ENCODE measurements at places on chromosomes 4 and X.

DNA sequence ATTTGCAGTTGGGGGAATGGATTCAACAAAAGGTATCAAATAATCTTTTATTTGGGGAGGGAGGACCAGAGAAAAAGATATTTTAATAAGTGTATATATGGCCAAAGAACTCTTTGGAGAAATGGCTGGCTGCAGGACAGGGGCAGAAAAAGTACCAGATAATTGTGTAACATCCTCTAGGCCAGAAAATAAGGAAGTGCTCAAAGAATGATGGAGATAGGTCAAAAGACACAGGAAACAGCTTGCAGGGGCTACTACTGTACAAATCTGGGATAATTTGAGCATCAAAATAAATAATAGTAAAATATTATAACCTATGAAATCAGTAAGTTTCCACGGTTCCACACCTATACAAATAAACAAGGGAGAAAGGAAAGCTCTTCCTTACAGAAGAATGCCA is 34.8 kb downstream of the KLHL5 start:
- peak; percentile 52 for DNase-seq

DNA sequence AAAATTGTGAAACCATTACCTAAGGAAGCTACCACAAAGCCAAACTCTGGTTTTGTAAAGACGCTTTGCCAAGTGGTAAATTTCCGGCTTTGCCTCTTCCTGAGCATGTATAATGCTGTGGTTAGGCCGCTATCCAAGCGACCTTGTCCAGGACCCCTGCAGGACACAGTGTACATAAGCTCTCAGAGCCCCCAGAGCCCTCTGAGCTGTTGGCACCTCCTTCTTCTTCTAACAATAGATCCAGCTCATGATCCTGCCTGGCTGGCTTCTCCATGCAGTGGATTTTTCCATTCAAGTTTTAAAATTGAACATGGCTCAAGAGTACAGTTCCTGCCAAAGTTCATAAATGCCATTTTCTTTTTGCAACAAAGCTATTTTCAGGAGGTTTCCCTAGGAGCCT is 326.7 kb downstream of the MAPK10 start:
- DNase-seq = no peak

- DNase-seq = no peak
Measured at GRCh38 chr4:43782391-43782790, 666.2 kb downstream of the KCTD8 start.

DNA sequence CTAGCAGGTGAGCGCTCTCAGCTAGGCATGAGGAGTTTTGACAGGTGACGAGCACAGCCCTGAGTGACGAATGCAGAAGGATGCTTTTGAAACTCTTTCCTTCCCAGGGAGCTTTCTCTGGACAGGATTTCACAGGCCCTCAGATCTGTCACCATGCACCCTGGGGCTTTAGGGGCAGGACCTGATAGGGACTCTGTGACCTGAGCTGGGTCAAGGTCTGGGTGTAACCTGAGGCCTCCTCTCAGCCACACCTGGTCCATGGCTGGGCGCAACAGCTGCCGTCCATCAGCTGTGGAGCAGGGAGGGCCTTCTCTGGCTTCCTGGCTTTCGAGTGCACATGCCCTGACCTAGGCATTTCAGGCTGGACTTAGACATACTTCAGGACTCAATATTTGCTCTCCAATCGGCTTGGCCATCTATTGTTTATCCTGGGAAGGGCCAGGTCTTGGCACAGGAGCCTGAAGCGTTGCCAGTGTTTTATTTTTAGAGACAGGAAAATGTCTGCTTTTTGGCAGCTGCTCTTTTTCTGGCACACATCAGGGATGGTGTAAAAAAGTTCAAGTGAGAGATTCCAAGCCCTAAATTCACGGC is 56.4 kb downstream of the C4orf51 start:
- DNase-seq = no peak

DNA sequence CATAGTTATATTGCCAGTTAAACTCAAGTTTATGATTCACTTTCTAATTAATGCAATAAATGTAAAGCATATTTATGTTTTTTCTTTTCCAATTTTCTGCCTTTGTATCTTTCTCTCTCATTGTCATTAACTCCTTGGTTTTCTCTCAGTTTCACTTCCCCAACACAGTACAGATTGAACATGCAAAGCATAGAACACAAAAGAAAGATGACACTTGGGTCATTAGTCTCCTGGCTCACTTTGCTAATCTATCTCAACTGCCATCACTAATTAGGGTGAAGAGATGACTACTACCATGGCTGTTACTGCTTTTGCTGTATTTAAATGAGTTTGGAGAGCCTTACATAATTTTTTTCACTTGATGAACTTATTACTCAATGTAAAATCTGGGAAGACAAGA is 12.3 kb upstream of the NAA11 start:
- no peak for DNase-seq

DNA sequence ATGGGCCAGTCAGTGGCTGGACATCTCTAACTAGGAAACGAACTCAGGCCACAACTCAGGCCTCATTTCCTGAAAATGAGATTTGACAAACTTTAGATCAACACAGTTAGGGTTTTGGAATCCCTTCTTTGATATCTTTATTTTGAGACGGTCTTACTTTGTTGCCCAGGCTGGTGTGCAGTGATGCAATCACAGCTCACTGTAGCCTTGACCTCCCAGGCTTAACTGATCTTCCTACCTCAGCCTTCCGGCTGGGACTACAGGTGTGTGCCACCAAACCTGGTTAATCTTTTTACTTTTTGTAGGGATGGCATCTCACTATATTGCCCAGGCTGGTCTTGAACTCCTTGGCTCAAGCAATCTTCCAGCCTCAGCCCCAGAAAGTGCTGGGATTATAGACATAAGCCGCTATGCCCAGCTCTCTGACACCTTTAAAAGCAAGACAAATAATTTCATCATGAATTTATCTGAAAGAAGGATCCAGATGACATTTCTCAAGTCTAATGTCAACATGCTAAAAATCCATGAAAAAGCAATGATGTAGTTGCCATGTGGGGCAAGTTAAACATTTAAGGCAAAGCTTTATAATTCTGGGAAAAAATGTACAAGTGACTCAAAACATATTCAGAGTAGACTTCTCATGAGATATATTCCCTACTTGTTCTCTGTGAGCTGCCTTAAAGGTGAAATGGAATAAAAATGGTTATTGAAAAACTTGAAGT is 89.1 kb upstream of the CBR4 start:
- no peak for DNase-seq

- no peak for DNase-seq
Measured at GRCh38 chrX:57178605-57179004, 41.4 kb upstream of the SPIN2A start.

DNA sequence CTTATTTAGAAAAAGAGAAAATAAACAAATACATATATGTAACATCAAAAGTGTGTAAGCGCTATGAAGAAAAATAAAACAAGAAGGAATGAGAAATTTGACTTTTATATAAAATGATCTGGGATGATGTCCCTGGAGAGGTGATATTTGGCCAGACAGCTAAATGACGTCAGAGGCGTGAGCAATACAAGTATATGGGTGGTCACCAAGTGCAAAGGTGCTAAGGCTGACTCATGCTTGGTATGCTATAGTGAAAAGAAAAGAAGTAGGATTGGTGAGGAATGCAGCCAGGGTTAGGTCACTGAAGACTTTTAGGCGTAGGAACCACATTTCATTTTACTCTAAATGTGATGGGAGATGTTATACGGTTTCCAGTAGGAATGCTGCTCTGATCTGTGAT is 1049.1 kb upstream of the TENM3 start:
- DNase-seq = no peak

- DNase-seq = peak; percentile 52
Measured at GRCh38 chrX:67207912-67208311, 335.9 kb upstream of the AR start.

DNA sequence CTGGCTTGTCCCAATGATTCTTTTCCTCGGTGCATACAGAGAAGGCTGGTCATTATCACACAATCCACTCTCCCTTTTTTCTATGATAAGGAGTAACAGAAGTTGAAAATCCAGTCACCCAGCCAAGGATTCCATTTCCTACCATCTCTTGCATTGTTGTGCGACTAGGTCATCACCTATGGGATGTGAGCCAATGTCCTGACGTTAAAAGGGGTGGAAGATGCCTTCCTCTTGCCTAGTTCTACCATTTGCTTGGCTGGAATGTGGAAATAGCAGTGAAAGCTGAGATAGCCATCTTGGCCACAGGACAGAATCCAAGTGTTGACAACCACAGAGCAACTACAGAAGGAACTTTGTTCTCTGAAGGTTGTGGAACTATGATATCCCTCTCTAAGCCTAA is 132.2 kb upstream of the KIT start:
- DNase-seq = no peak

DNA sequence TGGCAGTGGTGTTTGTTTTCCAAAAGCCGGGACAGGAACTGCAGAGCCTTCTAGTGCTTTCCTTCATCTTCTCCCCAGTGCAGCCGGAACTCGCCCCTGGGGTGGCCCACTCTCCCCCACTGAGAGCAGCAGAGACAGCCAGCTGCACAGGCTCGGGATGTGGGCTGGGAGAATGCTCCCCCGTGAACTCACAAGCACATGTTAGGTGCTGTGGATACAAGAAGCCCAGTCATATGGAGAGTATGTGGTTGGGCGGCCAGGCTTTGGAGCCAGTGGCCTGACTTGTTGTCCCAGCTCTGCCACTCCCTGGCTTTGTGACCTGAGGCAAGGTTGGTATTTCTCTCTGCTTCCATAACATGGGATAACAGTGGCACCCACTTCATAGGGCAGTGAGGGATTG is 9.4 kb upstream of the KIAA0232 start:
- no peak for DNase-seq

DNA sequence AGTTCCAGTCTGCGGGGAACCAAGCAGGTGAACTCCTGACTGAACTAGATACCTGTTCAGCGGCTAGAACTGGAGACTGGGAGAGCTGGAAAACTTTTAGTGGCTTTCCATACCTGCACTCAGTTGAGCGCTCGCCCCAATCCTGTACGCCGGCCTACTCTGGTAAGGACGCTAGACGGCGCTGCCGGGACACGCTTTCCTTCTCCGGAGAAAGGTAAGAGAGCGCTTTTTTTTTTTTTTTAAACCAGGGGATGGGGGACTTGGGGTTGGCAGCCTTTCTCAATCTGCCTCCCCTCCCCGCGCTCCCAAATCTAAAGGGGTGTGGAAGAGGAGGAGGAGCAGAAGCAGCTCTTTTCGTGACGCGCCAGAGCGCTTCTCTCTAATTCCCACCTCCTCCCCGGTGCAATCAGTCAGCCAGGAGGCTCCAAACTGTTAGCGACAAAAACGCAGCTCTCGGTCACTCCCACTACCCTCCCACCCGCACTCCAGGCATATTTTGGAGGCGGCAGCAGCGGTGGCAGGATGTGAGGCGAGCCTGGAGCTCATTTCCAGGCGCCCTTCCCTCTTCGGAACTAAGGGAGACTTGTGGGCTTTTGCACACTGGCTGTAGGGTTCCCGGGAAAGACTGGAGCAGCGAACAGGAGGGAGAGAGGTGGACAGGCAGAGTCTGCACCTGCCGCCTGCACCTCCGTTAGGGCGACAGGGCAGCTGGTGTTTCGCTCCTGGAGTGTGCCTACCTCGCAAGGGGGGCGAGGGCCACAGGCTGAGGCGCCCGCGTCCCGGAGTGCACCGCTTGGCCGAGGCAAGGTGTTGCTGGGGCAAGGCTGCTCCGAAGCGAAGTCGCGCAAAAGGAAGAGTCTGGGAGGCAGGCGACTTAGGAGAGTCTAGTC is at the start of gene IL1RAPL2:
IL1RAPL2 (plus strand) TSS at position 409 of the 890 bp plus-strand sequence.
- DNase-seq = no peak

DNA sequence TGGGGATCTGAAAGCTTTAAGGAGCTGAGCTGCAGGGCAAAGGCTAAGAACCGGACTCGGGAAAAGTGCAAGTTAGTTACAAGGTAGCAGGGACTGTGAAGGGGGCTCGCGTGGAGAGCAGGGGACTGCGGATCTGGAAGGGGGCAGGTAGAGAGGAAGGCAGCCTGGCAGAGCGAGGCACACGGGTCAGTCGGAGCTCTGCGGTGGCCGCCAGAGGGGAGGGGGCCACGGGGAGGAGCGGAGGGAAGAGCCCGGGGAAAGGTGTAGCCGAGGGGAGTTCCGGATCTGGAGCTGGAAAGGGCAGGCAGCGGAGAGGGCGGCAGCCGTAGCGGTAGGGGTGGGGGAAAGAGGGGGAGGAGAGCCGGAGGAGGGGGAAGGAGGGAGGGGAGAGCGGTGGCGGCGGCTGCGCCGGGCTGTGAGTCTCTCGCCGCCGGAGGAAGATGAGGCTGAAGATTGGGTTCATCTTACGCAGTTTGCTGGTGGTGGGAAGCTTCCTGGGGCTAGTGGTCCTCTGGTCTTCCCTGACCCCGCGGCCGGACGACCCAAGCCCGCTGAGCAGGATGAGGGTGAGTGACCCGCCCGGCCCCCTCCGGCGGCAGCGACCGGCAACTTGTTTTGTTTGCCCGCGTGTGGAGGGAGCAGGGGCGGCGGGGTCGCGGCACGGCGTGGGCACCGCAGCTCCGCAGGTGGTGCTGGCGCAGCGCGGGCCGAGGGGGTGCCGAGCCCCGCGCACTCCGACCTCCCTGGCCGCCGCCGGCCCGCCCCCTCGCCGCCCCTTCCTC is at the start of gene GALNT7:
GALNT7 (plus strand) TSS at position 416 of the 782 bp plus-strand sequence; CDS start at position 441, 25 bp downstream.
- DNase-seq = no peak

GRCh38 chr4:183852910-183853547 is 52.1 kb upstream of the STOX2 start:
- DNase-seq = no peak

GRCh38 chr4:5385741-5386311 is 322.5 kb downstream of the EVC2 start:
- DNase-seq = no peak

- no peak for DNase-seq
Measured at GRCh38 chr4:176230836-176231235, 35.5 kb upstream of the SPATA4 start.

- DNase-seq = peak; percentile 22
Measured at GRCh38 chr4:145216535-145216934, 36.1 kb upstream of the OTUD4 start.

GRCh38 chr4:127209580-127210095 is 423.1 kb upstream of the INTU start:
- DNase-seq = no peak

DNA sequence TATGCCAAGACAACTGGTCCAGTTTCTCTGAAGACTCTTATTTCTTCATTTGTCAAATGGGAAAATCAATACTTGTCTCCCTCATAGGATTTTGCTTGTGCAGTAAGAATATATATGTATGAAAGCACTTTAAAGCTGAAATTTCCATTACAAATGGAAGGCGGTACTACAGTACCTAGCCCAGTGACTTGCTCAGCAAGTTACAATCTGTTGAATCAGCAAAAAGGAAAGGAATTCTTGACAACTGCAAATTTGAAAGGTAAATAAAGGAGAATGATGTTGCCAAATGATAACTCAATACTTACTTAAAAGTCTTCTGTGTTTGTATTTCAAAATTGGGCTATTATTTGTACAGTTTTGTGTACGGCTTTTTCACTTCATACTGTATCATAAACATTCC is 71.1 kb downstream of the PKD2 start:
- DNase-seq = no peak

GRCh38 chrX:72095370-72095769 is 36.3 kb downstream of the RTL5 start:
- no peak for DNase-seq

- no peak for DNase-seq
Measured at GRCh38 chr4:99468889-99469288, 33.7 kb upstream of the ADH7 start.

Measured in inflammatory macrophage treated with lipopolysaccharide for 4 hours (primary cell).